ENCODE measurements at places on chromosomes 16 and 17.
A peak's percentile ranks its signal among the peaks of the same experiment; 100 is the strongest.

GRCh38 chr17:72379516-72379915 lies 258.7 kb downstream of the SOX9 start:
- DNase-seq, result no peak

GRCh38 chr17:10059684-10060211 lies 138.7 kb downstream of the GAS7 start:
- DNase-seq, result no peak

- peak; percentile 50 for DNase-seq
Measured at GRCh38 chr17:79842656-79843473, 3.6 kb upstream of the CBX4 start.

DNA sequence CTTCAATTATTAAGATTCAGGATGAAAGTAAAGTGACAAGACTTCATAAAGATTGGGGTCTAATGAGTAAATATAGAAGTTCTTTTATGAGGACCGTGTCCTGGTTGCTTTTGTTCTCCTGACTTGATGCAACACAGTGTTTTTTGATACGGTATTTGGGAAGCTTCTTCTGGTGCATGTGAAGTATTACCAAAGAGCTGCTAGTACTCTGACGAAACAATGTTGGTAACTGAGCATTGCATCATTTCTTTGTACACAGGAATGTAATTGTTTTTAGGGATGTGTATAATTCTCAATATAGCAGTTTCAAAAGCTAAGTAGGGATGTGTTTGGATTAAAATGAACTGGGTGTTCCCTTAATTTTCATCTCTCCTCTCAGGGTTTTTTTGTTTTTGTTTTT lies 15.9 kb downstream of the KPNB1 start:
- DNase-seq, result peak; percentile 74

DNA sequence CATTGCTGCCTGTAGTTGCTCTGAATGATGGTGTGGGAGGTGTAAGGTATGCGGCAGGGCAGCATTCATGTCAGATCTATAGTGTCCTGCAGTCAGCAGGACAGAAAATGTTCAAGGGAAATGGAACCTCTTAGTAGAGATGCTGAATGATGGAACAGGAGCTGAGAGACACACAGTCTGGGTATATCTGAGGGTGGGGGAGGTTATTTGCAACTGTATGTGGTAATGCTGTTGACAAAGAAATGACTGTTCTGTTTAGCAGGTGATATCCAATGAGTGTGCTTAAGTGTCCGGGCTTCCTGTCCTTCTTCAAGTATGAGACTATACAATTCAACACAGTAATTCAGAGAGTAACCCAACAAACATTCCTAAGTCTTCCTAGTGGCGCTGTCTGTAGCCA lies 46.6 kb downstream of the STH start:
- DNase-seq, result no peak

DNA sequence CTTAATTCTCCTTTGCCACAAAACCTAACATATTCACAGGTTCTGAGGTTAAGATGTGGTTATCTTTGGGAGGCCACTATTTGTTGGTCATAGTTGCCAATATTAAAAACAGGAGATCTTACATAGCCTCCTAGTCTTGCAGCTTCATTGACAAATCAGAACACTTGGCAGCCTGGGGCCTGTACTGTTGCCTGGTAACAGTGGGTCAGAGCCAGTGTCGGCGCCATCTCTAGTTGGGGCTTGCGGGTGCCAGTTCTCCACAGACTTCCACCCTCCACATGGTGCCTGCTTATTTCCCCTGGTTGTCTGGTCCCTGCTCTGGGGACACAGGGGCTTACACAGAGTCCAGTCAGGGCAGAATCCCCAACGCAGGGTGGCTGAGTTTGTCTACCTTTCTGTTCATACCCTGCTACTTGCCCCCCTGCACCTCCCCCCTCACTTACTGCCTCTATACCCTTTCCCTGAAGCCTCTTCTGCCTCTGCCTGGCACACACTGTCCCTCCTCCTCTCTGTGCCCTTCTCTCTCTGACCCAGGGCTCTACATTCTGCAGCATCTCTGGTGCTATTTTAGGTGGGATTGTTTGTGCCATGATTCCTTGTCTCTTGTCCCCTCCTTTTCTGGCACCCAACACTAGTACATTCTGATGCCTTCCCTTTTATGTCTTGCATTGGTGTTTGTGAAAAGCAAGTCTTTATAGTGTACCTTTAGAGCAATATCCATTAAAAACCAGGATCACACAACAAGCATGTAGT lies 13.4 kb downstream of the EPN2 start:
- no peak for DNase-seq

All from suppressor macrophage treated with lipopolysaccharide for 1 hour (primary cell).